Left ventricle myocardium inferior (tissue), 1 donor: ENCODE measurements at places on chromosomes 1 and 21.

DNA sequence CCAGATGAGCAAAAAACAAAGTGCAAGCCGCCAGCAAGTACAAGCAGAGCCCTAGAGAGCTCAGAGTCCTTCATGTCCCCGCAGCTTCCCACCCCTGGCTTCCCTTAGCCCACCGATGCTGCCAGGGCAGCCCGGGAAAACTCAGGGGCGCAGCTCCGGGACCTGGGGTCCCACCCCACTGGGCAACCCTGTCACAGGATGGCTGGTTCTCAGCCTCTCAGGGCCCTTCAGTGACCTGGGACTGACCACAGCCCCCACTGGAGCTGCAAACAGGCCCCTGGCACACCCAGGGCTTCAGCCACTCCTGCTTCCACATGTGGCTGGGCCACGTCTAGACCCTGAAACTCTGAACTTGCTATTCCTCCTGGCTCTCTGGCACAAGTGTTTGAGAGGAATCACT, 49.5 kb downstream of the CHD5 start:
- no peak for DNase-seq

DNA sequence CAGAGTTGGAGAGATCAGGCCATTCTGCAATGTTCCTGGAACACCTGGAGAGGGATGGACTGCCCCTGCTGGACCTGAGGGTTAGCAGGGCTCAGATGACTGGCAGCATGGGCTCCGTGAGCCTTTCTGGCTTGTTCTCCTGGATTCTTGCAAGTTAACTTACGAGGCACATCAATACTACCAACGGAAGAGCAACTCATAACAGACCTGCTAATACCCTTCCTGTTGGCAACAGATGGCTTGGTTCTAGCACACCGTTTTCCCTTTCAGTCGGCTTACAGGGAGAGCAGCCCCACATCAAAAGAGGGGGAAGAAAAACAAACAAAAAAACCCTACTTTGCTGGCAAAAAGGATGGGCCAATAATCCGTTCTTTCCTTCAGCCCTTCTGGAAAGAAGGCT, 47.9 kb downstream of the SLC66A1 start:
- no peak for DNase-seq

GRCh38 chr21:31913182-31913608, 40.4 kb downstream of the HUNK start:
- no peak for DNase-seq

GRCh38 chr1:205061227-205061626, 18.2 kb downstream of the CNTN2 start:
- no peak for DNase-seq

DNA sequence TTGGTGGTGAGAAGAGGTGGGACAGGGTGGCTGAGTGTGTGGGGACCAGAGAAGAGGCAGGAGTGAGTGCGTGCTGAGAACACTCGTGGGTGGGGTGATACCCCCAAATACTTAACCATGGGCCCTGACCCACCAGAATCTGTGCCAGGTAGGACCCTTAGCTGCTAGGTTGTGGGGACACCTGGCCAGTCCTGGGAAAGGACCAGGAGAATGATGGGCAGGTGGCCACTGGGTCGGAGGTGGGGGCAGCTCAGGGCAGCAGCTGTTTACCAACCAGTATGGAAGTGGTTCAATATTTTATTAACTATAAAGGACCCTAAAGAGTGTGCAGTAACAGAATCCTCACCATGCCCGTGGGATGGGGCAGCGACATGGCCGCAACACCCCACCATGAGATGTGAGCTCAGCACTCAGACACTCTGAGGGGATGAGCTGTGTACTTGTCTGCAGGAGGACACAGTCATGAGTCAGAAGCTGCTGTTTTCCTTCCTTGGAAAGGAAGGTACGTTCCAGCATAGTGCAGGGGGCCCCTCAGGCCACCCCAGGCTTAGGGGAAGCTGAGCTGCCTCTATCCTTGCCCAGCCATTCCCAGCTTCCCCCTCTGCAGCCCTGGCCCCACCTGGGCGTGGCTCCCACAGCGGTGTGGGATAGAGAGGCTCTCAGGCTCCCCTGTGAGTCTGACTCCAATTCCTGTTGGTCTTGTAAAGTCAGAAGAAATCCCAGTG, 25.4 kb downstream of the TEX35 start:
- no peak for DNase-seq

GRCh38 chr21:31360717-31361116, 16.7 kb upstream of the TIAM1 start:
- DNase-seq = no peak

GRCh38 chr1:228646717-228647522, 88.4 kb upstream of the RHOU start:
- DNase-seq = no peak

- no peak for DNase-seq
Observed at GRCh38 chr1:72140222-72140621, 142.1 kb downstream of the NEGR1 start.

DNA sequence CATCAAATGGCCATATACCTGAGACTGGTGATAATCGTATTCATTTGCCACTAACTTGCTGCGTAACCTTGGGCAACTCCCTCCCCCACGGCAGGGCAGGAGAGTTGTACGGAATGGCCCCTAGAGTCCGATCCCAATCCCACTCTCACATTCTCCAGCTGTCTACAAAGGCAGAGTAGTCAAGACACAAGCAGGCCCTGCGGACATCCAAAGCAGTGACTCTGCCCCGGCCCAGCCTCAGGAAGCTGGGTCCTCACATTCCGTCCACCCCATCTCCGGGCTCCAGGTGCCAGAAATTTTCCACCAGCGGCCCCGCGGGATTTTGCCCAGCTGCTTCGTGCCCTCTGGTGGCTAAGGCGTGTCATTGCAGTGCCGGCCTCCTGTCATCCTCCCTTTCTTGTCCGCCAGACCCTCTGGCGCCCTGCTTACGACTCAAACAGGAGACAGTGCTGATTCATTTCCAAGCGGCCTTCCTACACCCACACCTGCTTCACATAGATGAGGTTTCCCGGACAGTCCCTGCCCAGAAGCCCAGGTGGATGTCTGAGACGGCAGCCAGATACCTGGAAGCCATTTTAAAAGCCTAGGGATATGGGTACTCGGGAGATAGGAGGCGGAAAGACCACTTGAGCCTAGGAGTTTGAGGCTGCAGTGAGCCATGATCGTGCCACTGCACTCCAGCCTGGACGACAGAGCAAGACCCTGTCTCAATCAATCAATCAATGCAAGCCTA, 2.9 kb upstream of the S100A2 start:
- DNase-seq = peak; percentile 90

- DNase-seq = no peak
Observed at GRCh38 chr1:60596791-60597750, 485.3 kb upstream of the NFIA start.

- peak; percentile 51 for DNase-seq
Observed at GRCh38 chr21:26788790-26789189, 56.4 kb downstream of the ADAMTS1 start.

DNA sequence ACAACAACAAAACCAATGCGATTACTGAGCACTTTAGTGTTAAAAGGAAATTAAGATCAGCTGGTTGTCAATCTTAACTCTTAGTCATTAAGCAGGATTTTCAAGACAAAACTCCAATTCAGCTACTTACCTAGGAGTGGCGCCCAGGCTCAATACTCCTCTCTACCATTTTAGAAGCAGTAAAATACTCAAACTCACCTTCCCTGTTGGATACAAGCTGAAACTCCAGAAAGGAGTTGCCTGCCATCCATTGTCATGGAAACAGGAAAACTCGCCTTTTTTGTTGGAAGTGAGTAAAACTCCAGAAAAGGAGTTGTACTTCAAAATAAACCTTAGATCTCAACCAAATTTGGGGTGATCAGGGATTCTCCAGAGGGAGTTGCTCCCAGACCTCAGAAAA, 127.0 kb upstream of the F3 start:
- DNase-seq = no peak

- no peak for DNase-seq
Observed at GRCh38 chr1:6349254-6349943, 44.2 kb downstream of the ACOT7 start.

DNA sequence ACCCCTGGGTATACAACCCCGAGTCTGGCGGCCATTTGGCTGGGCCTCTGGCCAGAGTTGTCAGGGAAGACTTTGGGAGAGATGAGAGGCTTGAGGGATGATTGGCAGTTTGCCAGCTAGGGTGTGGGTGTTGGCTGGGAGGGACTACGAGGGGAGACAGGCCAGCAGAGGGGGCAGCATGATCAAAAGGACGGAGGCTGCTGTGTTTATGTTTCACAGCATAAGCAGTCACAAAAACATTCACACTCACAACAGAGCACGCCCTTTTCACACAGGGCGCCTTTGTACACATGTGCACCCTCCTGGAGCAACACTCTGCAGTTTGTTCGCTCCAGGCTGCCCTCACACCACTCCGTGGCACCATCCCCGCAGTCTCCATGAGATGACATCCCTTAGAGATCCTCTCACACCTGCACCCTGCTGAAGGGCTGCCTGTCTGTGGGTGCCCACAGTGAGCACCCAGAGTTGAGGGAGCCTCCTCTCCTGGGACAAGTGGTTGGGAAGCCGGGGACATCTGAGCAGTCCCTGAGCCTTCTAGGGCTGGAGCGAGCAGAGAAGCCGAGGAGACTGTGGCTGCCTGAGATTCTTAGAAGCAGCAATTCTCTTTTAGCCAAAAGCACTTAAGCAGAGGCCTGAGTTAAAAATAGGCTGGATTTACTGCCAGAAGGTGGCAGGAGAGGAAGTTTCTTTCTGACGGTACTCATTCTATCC, 15.4 kb downstream of the EFNA3 start:
- no peak for DNase-seq

DNA sequence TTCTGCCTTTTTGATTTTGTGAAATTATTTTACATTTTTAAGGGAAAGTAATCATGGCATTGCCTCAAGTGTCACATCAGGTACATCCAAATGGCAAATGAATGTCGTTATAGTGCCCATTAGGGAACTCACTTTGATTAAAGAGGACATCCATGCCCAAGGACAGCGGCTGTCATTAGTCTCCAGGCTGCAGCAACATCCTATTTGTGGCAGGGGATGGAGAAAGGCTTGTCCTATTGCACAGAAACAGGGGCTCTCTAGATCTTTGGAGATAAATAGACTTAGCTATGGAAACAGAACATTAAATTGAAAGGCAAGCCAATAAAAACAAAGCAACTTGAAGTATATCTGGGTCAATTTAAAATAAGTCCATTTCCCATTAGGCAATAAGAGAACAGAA, 439.3 kb downstream of the NEGR1 start:
- no peak for DNase-seq

DNA sequence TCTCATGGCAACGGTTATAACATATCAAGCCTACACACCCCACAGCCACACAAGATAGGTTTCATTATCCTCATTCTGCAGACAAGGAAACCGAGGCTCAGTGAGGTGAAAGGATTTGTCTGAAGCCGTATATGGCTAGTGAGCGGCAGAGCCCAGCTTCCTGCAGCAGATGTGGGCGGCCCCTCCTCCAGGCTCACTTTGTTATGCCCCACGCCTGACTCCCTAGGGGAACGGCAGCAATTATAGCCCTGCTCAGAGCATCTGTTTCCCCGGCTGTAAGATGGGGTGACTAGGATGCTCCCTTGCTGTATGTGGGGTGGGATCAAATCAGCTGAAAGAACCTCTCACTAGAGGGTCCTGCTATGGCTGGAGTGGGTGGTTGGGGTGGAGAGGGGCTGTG, 22.1 kb downstream of the GRHL3 start:
- no peak for DNase-seq

DNA sequence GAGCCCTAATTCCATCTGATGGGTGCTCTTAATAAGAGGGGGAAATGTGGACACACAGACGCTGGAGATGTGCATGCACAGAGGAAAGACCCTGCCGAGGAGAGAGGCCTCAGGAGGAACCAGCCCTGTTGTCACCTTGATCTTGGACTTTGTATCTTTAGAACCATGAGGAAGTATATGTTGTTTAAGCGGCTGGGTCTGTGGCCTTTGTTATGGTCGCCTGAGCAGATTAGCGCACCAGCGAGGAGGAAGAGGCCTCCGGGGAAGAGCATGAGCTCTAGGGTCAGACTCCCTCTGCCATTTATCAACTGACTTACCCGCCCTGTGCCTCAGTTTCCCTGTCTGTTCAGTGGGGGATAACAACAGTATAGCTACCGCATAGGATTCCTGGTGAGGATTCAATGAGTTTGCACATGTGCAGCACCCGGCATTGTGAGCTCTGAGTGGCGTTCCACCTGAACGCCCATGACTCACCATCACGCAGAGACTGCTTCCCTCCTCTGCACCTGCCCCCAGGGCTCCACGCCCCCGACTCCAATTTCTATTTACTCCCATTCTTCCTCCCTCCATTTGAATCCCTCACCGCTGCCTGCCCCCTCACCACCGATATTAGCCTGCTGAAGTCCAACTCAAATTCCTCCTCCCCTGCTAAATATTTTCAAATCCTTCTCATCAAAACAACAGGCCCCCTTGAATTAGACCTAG, 67.2 kb downstream of the ATP5PO start:
- no peak for DNase-seq

DNA sequence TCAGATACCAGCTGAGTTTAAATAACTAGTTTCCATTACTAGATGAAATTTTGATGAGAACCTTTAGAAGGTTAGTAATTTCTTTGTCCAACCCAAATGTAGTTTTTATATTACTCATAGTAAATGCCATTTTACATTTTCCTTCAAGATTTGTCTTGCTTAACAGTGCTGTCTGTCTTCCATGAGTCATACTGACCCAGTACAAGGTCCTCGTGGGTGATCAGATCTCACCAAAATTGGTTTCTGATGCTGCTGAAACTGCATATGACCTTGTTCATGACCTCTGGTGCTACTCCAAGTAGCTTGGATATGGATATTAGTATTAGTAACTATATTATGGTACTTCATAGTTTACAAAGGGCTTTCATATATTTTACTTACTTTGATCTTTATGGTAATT, 207.1 kb downstream of the RYR2 start:
- DNase-seq = no peak

- DNase-seq = no peak
Observed at GRCh38 chr21:21547368-21547953, 549.3 kb downstream of the NCAM2 start.

- no peak for DNase-seq
Observed at GRCh38 chr1:4169991-4170390, 269.9 kb upstream of the C1orf174 start.

DNA sequence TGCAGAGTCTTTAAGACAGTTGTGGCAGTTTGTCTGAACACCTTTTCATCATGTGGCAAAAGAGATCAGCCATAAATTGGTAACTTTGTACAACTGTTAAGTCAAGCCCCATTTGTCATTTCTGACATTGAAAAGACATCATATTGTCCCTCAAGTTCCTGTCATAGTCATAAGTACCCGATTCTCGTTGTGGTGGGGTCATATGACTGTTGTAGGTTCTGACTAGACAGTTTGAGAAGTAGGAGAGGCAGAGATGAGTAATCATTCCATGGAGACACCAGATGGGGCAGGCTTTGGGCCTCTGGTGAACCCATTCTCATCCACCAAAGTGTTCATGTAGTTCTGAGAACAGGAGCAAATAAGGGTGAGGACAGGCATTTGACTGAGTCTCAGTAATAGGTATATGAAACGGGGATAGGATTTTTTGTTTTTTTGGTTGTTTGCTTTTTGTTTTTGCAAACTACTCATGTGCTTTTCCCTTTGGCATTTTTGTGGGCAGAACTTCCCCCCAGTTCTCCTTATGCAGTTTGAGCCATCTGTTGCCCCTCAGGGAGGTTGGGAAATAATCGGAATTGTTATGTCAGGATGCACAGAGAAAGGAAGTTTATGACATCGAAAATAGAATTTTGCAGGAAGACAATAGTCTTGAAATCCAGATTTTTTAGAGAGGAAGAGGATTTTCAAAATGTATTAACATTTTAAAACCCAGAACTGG, 86.9 kb upstream of the KCNE2 start:
- no peak for DNase-seq

GRCh38 chr1:229819091-229819490, 193.0 kb downstream of the URB2 start:
- no peak for DNase-seq
